ENCODE measurements at places on chromosomes 5 and 9.

GRCh38 chr9:94837404-94837803, 110.9 kb downstream of the AOPEP start:
- no peak for DNase-seq

DNA sequence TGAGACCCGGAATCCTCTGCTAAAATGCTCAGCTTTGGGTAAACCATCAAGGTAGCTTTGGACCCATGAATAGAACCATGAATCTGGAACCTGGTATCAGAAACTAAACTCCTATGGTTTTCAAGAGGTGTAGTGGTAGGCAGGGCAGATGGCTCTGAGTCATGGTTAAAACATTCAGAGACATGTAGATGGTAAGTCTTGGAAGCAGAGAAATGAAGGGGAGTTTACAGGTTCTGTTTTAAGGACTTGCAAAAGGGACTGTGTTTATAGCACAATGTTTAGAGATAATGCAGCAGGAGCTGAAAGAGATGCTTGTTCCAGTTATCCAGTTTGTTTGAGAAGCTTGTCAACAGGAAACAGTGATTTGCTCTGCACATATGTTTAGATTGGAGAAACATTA, 36.0 kb upstream of the FBN2 start:
- no peak for DNase-seq

DNA sequence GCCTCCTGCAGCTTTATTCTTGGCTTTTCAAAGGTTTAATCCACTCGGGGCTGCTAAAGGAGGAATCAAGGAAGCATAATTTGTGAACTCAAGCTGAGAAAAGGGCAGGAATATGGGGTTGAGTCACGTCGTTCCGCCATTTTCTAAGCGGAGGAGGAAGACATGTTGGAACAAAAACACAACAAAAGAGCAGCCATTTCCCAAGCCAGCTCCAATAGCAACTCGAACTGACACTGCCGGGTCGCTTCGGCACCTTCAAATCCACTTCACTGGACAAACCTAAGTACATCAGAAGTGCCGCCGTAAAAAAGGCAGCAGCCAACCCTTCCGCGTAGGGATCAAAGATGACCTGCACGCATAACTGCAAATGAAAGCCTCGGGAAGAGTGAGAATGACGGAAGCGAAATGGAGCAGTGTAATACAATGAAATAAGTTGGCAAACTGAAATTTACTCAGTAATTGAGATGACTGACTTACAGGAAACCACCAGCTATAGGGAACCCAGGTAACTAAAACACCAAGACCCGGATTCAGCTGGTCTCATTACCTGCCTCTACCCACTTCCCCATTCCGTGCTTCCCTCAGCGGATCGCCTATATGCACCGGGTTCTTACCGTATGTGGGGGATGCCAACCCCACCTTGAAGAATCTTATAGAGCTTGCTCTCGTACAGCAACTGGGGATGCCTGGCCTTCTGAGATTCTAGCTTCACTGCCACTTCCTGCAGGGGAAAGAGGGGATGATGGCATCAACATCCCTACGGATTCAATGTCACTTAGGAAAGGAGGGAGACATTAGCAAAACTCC, 1.6 kb downstream of the CSNK1A1 start:
- peak; percentile 15 for DNase-seq

DNA sequence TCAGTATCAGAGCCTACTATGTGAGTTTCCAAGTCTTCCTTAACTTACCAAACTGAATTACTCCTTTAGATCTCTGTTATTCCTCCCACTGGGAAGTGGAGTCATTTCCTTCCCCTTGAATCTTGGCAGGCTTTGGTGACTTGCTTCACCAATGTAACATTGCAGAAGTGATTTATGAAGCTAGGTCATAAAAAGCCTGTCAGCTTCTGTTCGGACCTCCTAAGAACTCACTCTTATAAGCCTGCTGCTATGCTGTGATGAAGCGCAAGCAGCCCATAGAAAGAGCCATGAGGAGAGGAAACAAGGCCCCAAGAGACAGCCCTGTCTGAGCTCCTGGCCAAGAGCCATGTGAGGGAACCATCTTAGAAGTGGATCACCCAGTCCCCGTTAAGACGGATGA, 14.2 kb upstream of the FOXB2 start:
- DNase-seq: no peak

- DNase-seq: no peak
These were observed 1.0 kb upstream of the MCC start for GRCh38 chr5:113489299-113489698.

DNA sequence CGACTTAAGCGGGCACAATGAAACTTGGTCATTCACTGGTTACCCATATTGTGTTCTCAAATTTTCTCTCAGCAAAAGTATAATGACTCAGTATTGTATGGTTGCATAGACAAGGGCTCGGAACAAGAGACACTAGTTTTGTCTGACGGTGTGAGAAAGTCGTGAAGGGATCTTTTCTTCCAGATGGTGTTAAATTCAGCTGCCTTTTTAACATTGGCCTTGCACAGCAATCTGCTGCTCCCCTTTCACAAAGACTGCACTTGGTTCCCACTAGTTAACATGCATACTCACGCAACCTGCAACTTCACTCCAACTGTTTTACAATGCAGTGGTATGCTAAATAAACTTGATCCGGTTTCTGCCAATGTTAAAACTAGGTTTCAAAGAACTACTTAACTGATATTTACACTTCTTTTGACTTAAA, 219.2 kb downstream of the MEF2C start:
- DNase-seq: no peak

DNA sequence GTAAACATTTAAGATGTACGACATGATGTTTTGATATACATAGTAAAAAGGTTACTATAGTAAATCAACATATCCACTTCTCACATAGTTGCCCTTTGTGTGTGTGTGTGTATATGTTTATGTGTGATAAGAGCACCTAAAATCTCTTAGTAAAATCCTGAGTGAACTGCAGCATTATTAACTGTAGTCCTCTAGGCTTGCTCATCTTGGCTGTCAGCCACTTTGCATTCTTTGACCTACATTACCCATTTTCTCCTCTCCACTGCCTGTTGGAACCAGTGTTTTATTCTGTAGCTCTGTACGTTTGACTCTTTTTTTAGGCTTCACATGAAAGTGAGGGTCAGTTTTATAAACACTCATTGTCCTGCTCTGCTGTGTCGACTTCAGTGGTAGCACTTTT, 24.4 kb downstream of the C5orf22 start:
- no peak for DNase-seq

- DNase-seq: no peak
These were observed 53.3 kb upstream of the ARL15 start for GRCh38 chr5:54363669-54364068.

DNA sequence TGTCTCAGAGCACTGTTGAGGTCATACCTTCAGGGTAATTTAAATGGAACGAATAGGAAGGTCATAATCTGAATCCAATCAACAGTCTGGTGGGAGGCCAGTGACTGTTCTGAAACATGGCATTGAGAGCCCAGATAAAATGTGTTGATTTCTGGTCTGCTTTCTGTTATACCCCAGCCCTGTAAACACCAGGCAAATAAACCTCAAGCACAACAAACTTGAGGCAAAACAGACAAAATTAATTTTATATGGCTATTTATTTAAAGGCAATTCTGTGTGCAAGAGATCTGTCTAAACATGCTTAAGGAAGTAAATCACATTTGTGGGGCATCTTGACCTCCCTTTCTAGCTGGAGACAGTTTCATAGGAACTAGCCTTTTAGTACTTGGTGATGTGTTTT, 140.9 kb upstream of the SPEF2 start:
- no peak for DNase-seq

DNA sequence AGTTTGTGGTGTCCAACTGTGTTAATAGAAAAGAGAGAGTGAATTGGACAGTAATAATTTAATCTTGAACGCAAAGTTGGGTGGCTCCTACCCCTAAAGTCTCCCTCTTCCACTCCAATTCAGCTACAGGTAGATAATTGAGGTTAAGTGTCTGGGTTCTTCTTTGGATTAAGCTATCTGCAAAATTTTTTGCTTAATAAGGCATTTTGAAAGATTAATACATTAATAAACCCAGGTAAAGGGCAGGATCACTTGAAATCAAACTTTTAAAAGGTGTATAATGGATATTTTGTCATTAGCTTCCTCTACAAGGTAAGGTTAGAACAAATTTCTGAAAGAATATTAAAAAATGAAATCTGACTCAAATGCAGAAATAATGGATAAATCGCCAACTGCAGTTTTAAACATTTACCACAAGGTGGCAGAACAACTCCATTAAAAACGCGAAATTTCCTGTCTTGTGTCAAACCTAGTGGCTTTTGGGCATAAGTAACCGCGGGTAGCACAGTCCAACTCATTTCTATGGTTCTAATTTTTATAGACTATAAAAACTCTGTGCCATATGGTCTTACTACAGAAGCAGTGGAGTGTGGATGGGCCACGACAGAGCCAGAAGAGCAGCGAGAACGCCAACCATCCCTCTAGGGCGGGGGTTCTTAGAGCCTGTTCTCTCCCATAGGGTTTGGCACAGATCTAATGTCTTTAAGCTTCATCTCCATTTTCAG, 276.5 kb downstream of the ARHGEF28 start:
- DNase-seq: no peak

GRCh38 chr5:77859306-77859705, 83.2 kb upstream of the TBCA start:
- no peak for DNase-seq

GRCh38 chr5:22734907-22735306, 118.2 kb downstream of the CDH12 start:
- DNase-seq: no peak

DNA sequence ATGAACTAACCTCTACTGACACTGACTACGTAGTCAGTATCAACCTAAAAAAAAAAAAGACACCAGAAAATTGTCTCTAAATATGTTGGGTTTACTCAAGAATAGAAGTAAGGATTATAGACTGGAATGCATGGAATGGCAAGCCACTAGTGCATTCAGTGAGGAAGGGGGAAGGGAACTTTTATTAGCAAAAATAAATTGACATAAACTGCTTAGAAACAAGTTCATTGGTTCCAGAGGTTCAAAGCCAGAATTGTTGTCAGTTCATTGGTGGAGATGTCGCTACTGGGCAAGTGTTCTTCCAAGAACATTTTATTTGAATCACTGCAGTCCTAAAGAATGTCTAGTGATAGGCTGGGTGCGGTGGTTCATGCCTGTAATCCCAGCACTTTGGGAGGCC, 26.1 kb upstream of the AOPEP start:
- no peak for DNase-seq

GRCh38 chr9:83977196-83977595, 2.8 kb downstream of the HNRNPK start:
- no peak for DNase-seq

DNA sequence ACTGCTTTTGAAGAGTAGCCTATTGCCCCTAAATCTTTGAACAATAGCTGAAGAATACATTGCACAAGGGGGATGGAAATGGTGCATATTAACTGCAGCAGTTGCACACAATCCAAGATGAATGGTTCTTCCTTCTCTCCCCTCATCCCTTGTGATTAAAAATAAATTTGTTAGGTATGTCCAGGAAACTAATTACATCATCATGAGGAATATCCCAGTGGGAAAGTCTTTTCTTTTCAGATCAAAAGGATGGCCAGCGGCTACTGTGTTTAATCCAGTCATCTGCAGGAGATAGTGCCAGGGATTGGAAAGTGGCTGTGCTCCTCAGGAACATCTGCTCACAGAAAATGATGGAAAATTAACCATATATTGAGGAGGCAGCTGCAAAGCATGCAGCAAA, 508.4 kb upstream of the SEMA6A start:
- no peak for DNase-seq

GRCh38 chr9:97852399-97853055, 499 bp upstream of the FOXE1 start:
- no peak for DNase-seq

DNA sequence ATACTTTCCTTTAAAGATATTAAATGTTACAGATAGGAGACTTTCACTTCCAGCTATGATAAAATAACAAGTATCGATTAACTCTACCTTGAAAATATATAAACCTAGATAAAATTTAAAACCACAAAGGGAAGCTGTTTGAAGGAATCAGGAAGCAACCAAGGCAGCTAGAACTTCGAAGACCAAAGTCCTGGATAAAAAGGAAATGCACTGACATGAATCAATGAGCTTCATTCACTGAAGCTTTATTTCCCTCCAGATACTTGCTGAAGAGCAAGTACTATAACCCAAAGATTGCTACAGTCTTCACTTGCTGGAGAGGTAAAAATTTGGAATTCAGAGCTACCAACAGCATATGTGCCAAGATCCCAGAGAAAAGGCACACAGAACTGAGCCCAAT, 144.1 kb downstream of the PIK3R1 start:
- no peak for DNase-seq

DNA sequence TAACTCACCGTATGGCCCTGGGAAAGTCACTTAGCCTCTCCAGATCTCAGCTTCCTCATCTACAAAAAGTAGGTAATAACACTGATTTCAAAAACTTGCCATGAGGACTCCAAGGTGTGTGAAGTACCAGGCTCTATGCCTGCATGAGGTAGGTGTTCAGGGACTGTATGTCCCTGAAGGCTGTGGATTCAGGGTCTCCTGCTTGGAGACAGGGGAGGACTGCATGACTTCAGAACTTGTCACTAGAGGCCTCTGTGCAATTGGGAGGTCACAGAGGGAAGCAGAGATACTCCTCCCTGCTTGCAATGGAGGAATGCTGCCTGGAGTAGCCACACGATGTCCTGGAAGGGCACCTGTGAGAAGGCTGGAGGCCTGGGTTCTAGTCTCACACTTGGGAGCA, 2.2 kb downstream of the PDGFRB start:
- DNase-seq: no peak

DNA sequence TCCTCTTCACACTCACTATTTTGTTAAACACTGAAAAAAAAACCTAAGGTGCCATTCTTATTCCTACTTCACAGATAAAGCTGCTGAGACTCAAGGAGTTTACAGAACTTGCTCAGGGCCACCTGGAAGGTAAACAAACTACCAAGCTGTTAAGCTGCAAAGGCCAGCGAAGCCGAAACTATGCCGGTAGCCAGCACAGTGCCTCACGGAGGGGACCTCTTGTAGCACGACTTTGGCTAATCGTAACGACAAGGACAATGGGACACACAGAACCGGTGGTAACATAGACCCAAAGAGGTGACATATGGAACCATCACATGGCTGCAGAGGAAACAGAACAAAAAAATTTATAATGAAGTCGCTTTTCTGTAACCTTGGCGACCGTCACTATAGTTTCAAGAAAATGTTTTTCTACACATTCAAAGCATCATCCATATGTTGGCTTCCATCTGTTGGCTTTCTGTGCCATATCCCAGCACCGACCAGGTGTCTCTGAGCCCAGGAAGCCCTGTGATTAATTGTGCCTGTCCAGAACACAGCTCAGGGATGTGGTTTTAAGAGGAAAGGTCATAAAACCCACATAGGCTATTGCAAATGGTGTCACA, 60.3 kb downstream of the S1PR3 start:
- no peak for DNase-seq

Data from T follicular helper cell (primary cell).